NCI-H2227 treated with DMSO at 0.1 percent for 48 hours (cell line): ENCODE measurements at places on chromosomes 1 and 21.

DNA sequence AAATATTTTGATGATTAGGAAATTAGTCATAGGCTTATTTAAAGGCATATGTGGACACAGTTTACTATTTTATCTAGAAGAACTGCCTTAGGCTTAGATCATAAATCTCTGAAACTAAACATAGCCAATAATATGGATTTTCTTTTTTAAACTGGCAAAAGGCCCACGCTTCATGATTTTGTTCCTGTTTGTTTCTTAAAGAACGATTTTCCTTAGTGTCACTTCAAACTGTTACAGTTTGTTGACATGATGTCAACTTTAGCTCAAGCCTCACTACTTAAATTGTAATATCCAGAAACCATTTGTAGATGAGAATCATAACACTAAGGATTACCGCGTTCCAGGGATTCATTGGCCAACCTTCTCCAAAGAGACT lies 322.6 kb downstream of the HHIPL2 start:
- no peak for DNase-seq

- DNase-seq = peak; percentile 76
These were observed 49.8 kb downstream of the ACOT7 start for GRCh38 chr1:6343506-6344405.

GRCh38 chr1:174209347-174210187 lies 50.2 kb downstream of the RABGAP1L start:
- DNase-seq = no peak

DNA sequence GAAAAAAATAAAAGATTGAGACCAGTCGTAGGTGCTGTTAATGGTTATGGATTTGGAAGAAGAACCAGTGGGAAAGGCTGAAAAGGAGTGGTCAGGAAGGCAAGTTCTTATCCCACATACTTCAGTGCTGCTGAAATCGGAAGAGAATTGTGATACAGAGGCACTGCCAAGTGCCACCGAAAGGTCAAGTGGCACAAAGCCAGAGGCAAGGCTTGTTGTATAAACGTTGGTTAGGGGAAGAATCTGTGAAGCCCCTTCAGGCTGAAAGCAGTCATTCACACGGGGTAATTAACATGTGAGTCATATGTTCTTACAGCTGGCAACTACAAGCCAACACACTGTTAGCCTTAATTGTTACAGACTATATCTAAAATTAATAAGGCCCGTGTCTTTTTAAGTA lies 48.8 kb downstream of the ZBTB40 start:
- DNase-seq = peak; percentile 66

GRCh38 chr1:198607714-198608113 lies 31.1 kb upstream of the PTPRC start:
- no peak for DNase-seq

- no peak for DNase-seq
These were observed 184.3 kb upstream of the CACYBP start for GRCh38 chr1:174815474-174815908.

GRCh38 chr1:180201451-180202200 lies 28.4 kb upstream of the LHX4 start:
- no peak for DNase-seq

DNA sequence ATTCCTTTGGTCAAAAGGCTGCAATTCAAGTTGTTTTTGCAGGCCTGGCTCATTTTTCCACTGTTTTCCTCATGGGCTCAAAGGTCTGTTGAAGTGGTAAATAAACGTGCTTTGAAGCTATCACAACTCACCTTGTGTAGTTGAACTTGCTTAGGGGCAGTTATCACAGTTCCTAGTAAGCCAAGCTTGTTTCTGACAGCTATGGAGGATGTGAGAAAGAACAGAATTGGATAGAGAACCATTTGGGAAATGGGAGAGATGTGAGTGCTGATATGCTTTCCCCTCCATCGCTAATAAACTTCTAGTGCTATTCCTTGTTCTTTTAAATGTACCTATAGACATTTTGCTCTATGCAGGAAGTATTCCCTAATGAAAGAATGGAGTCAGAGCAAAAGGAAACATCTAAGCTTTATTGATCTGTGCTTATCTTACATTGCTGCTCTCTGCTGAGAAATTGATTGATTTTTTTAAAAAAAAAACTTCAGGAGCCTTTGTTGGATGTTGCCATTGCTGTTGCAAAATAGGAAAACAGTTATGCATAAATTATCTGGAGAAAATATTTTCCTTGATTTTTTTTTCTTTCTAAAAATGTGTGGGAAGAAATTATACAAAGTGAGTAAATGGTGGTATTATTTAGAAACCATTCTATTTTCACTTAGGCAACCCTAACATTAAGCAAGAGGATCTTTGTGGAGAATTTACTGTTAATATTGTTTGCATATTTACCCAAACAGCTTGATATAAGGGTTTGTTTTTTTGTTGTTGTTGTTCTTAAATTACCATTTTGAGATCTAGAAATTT lies 118.2 kb downstream of the MAGI3 start:
- no peak for DNase-seq
